ENCODE measurements at places on chromosomes 13 and 19.

DNA sequence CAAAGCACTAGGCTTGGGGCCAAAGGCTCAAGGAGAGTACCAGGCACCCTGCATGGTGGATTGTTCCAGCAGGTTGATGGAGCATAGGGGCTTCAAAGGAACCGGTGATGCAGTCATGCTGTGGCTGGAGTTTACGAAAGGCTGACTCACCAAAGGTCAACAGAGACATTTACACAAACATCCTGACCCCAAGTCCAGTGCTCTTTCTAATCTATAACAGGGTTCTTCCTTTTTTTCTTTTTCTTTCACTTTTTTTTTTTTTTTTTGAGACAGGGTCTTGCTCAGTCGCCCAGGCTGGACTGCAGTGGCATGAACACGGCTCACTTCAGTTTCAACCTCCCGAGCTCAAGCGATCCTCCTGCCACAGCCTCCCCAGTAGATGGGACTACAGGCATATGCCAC lies 35.6 kb upstream of the TPTE2 start:
- DNase-seq = no peak

- no peak for DNase-seq
These were observed 878.5 kb downstream of the UQCRFS1 start for GRCh38 chr19:28334419-28334818.

GRCh38 chr13:59746291-59746962 lies 417.3 kb downstream of the DIAPH3 start:
- DNase-seq = peak; percentile 48

DNA sequence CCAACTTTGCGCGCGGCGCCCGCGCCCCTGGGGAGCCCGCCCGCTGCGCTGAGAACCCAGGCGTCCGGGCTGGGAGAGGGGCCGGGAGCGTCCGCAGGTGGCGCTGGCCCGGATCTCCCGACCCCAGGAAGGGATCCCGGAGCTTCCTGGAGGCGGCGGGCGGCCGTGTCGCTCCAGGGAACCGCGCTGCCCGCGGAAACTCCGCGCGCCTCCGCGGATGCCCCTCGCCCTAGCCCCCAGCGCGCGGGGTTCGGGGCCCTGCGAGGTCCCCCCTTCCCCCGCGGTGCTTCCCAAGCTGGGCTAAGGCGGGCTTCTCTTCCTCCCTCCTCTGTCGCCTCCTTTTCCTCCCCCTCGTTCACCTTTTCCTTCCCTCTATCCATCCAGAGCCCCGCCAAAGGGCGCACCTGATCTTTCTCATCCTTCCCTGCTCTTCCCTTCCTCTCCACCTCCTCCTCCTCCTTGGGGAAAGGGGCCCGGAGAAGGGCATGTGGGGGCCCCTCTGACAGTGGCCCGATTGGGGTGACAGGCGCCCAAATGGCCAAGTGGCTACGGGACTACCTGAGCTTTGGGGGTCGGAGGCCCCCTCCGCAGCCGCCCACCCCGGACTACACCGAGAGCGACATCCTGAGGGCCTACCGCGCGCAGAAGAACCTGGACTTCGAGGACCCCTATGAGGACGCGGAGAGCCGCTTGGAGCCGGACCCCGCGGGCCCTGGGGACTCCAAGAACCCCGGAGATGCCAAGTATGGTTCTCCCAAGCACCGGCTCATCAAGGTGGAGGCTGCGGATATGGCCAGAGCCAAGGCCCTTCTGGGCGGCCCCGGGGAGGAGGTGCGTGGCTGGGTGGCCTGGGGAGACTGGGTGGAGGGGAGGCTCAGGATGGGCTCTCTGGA lies 710 bp downstream of the SHD start:
- no peak for DNase-seq

DNA sequence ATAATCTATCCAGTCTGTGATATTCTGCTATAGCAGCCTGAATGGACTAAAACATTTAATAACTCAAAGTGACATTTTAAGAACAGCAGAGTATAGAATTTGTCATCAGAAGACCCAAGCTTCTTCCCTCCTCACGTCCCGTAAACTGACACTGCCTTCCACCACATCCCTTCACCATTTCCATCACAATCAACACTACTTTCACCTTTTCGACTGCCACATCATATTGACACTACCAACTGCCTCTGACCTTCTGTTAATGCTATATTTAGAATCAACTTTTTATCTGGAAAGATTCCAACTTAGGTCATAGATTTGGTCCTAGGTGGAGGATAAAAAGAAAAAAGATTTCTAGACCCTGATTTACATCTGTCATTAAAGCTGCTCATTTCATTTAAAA lies 39.6 kb downstream of the STOML3 start:
- DNase-seq = no peak

DNA sequence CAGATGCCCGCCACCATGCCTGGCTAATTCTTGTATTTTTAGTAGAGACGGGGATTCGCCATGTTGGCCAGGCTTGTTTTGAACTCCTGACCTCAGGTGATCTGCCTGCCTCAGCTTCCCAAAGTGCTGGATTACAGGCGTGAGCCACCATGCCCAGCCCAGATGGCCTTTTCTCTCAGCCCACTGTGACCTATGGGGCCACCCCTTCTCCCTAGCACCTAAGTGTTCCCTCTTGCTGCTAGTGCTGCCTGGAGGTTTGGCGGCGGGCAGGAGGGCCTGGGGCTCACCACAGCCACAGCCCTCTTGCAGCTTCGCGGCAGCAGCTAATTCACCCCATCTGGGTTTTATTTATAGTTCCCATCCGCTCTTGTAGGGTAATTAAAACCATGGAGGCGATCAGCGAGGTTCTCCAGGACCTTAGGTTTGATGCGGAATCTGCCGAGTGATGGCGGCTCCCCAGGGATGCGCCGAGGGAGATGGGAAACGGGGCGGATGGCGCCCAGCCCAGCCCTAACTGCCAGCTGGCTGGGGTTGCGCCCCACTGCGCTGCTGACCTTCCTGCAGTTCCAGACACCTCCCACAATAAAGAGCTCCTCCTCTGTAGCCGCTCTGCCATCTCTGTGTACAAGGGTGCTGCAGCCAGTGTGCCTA lies 3.3 kb downstream of the REX1BD start:
- DNase-seq = no peak

DNA sequence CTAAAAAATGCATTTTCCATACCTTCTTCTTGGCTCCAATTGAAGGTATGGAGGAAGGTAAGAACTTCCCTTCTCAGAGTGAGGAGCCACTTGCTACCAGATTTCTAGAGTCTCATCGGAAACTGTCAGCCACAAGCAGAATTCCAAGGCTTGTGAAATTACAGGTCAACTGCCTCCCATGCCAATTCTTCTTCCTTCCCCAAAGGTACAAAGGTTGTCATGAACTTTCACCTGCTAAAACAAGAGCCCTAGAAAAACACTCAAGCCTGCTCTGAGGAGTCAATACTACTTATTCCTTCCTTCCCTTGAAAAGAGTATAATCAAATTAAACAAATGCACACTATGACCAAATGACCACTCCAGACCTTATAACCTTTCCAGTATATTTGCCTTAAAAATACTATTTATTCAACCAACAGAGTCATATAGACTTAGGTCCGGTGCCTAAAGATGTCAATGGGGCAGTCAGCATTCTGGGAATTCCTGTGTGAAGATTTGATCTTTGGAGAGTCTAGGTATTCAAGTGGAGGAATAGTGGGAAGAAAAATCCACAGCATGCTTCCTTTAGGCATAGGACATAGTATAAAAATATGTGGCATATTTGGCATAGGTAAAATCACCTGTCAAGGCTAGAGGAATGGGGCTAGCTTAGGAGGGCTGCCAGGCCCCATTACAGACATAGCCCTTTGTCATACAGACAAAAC lies 539.3 kb downstream of the LIG4 start:
- no peak for DNase-seq

- no peak for DNase-seq
These were observed 15.2 kb downstream of the DACH1 start for GRCh38 chr13:71851498-71852409.

- DNase-seq = no peak
These were observed 18.5 kb downstream of the KLF2 start for GRCh38 chr19:16343156-16343555.

DNA sequence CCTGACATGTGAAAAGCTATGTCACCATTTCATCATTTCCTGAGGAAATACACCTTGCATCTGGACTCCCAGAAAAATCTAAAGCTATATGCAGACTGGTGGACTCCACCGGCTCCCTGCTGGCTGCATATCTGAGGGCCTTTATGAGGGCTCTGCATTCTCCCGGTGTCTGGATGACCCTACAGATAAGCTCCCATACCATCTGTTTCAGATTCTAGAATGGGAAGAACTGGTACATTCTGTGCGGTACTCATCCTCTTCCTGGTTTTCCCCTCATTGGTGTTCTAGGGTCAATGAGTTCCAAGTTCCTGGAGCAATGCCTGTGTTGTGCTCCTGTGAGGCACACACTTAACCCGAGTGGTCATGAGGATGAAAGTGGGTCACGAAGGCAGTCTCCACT lies 60.4 kb downstream of the COL4A1 start:
- no peak for DNase-seq

DNA sequence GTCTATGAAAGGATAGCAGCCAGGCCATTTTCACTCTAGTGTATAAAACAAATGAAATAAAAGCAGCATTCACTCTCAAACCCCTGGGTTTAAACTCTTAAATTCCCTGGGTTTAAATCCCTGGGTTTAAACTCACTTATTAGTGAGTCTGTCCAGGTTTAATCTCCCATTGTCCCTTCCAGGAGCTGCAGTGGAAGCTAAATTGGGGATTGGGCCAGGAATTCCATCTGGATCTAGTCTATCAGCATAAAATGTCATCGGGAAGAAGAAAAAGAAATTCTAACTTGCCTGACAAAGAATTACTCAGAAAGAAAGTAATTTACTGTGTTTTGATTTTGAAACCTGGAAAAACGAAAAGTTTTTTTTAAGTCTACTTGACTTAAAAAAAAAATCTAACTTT lies 54.8 kb downstream of the FRY start:
- peak; percentile 26 for DNase-seq

DNA sequence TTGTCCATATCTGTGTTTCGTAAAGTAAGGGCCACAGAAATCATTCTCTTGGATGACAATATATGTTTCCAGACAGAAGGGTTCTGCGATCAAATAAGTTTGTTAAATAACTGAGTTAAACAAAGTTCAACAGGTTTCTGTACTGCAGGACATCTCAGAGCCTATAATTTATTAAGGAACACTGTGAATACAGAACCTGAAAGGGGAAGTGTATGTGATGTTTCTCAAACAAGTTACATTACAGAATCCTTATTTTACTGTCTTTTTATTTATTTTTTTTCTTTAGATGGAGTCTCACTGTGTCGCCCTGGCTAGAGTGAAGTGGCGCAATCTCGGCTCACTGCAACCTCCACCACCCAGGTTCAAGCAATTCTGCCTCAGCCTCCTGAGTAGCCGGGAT lies 55.4 kb upstream of the GTF2F2 start:
- DNase-seq = no peak

DNA sequence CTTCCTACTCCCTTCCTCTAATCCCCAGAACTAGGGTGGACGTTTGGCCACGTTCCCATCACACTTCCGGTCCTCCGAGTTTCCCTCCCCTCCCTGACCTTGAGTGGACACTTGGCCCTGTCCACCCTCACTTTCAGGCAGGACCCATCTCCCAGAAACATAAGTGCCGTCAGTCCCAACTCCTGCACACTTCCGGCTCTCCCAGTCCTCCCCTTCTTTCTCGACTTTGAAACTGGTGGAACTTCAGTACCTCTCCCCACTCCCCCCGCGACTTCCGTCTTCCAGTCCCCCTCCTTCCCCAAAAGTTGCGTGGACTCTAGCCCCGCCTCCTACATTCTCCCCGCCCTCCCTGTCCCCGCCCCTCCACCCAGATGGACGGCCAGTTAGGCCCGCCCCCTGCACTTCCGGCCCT lies 278 bp upstream of the ZNF274 start:
- peak; percentile 93 for DNase-seq

- peak; percentile 86 for DNase-seq
These were observed 66.8 kb upstream of the RAP2A start for GRCh38 chr13:97367016-97367822.

- DNase-seq = no peak
These were observed 10.6 kb upstream of the RETN start for GRCh38 chr19:7658219-7658686.

DNA sequence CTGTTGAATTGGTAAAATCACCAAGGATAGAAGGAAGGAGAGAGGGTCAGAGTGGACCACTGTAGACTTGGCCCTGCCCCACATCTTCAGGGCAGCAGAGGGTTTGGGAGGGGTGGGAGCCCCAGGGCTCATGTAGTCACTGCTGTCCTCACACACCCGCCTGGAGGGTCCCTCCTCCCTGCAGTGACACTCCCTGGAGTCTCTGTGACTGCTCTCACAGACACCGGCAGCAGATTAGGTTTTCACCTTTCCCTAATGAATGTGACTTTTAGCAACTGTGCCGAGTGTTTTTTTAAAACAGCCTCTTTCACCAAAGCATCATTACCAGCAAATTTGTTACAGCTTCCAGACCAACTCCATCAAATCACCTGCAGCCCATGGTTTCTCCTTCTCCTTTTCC lies 45.7 kb upstream of the CCNE1 start:
- DNase-seq = no peak

- no peak for DNase-seq
These were observed 589 bp downstream of the RBM26 start for GRCh38 chr13:79405501-79405830.

GRCh38 chr13:32515246-32515645 lies 23.3 kb downstream of the N4BP2L2 start:
- no peak for DNase-seq
